ENCODE measurements at places on chromosomes 3 and 15.

- peak; percentile 81 for DNase-seq
Measured at GRCh38 chr3:194070634-194071409, 65.1 kb upstream of the HES1 start.

DNA sequence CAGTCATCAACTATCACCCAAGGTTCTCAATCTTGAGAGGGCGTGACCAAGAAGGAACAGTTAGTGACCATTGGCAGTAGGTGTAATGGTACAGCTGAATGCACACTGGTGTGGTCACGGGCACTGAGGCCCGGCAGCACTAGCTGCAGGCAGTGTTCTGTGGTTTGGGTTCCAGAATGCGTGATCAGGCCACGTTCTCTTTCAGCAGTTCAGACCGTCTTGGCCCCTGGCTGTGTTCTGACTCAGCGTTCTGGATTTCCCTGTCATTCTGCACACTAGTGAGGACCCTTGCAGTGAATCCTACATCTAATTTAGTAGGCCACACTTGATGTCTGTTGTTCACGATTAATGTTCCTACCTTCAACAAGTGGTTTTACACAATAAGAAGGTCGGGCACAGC lies 220.5 kb upstream of the SLCO3A1 start:
- DNase-seq, result no peak

DNA sequence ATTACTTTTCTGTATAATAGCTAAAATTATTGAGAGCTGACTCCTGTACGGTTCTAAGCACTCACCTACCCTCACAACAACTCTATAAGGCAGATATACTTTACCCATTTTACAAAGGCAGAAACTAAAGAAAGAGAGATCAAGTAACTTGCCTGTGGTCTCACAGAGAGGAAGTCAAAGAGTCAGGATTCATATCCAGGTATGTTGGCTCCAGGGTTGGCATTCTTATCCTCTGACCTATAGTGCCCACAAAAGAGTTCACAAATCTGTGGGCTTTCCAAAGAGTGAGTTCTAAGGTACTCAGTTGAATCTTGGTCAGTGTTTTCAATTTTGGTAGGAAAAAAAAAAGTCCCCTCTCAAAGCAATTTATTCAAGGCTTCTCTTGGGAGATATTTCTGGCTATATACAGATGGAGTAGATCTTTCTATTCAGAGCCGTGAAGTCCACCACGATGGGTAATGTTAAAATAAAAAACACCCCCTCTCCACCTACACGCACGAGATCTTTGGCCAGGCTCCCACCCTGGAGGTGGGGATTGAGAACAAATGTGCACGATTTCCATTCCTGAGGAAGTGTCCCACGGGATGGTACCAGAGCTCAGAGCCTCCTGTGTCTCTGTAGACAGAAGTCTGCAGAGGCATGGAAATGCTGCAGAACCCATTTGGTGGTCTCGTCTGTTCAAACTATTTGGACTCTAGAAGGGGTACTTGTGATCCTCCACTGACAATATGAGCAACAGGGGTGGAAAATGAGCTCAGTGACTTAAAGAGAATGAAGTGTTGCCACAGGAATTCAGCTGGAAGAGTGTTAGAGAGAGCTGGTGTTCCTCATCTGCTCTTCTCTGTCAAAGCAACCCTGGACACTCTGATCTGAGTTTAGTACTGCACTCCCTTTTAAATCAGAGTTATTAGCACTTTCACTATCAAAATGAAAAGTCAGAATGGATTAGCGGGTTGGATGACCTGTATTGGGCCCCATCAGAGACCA lies 212.1 kb upstream of the EIF1B start:
- DNase-seq, result no peak

- no peak for DNase-seq
Measured at GRCh38 chr3:8052659-8053058, 449.0 kb upstream of the LMCD1 start.

- no peak for DNase-seq
Measured at GRCh38 chr3:156691920-156692319, 17.5 kb downstream of the TIPARP start.

DNA sequence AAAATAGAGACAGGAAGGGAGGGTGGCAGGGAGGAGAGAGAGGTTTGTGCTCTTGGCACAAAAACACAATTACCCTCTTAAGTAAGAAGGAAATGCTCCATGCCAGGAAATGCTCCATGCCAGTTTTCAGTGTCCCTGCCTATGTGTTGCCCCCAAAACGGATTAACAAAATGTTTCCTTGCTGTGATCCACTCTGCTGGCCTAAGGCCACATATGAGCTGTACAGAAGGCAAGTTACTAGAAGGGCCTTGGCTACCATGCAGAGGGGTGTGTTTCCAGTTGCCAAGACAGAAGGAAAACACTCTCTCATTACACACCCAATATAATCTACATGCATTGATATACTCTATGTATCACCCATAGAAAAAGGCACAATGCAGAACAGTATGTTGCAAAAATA lies 98.2 kb upstream of the PTPRG start:
- no peak for DNase-seq

GRCh38 chr3:72317491-72317890 lies 530.8 kb downstream of the SHQ1 start:
- no peak for DNase-seq

- DNase-seq, result no peak
Measured at GRCh38 chr3:72062017-72062416, 277.1 kb upstream of the PROK2 start.

DNA sequence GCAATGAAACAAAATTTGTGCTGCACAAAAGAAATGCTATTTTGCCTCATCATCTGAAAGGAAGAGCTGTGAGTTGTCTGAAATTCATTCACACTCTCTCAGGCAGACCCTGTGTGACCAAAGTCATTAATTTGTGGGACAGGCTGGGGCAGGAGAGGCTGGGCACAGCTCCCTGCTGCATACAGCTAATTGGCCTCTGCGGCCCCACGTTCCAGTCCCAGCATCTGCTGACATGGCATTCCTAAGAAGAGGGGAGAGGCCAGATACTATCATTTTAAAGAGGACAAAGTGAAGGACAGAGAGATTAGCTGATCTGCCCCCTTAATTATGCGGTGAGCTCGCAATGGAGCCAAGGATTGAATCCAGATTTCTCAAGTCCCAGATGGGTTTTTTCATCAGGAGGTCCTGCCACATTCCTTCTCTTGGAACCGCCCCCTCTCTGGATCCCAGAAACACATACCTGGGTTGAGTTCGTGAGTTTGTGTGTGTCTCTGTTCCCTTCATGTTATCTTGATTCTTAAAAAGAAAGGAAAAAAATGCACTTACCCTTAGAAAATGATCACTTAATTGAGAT lies 25.1 kb downstream of the POLR2M start:
- no peak for DNase-seq

- DNase-seq, result peak; percentile 21
Measured at GRCh38 chr15:38564557-38565286, at the start of gene RASGRP1. Gene RASGRP1 (minus strand): TSS chr15:38564814. CDS start chr15:38564628, 186 bp downstream.

DNA sequence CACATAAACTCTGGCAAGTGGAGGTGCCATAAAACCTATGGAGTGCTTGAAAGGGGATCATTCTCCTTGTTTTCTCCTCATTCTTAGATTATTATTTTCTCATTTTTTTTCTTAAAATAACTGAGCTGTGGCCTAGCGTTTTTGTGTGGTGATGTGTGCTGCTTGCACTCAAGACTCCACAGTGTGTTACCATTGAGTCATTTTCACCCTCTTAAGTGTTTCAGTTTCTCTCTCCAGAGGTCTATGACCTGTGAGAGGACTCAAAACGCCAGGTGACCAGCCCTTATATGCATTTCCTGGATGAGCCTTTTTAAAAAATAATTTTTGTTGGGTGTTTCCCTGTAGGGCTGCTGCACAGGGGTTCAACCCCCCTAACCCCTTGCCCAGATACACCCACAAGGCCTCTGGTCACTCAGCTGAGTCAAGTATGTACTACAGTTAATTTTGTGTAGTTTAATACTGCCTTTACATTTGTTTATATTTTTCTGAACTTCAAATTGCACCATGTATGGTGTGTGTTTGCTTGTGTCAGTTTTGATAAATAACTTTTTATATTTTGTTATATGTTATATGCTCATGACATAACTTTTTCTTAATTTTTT lies 15.4 kb upstream of the BTLA start:
- no peak for DNase-seq

GRCh38 chr3:112109322-112109721 lies 23.1 kb downstream of the C3orf52 start:
- DNase-seq, result peak; percentile 83

GRCh38 chr3:157499342-157499963 lies 3.8 kb downstream of the VEPH1 start:
- DNase-seq, result no peak

- DNase-seq, result no peak
Measured at GRCh38 chr3:117084739-117085270, 375.2 kb downstream of the TUSC7 start.

DNA sequence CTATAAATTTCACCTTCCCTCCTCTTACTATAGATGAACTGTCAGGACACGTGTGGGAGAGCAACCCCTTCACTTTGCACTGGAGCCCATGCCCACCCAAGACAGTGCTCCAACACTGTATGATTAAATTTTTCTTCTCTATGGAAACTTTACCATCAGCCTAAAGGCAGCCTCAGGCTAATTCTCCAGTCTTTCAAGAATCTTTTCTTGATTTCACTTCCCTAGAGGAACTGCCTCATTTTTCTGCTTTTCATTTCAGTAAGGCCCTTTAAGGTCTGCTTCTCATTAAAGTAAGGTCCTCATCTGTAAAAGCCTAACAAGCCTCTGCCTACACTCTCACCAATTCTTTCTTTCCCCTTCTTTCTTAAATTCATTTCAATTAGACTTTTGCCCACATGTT lies 137.3 kb downstream of the KCNMB2 start:
- no peak for DNase-seq

GRCh38 chr15:25060996-25061620 lies 106.3 kb downstream of the SNRPN start:
- no peak for DNase-seq

DNA sequence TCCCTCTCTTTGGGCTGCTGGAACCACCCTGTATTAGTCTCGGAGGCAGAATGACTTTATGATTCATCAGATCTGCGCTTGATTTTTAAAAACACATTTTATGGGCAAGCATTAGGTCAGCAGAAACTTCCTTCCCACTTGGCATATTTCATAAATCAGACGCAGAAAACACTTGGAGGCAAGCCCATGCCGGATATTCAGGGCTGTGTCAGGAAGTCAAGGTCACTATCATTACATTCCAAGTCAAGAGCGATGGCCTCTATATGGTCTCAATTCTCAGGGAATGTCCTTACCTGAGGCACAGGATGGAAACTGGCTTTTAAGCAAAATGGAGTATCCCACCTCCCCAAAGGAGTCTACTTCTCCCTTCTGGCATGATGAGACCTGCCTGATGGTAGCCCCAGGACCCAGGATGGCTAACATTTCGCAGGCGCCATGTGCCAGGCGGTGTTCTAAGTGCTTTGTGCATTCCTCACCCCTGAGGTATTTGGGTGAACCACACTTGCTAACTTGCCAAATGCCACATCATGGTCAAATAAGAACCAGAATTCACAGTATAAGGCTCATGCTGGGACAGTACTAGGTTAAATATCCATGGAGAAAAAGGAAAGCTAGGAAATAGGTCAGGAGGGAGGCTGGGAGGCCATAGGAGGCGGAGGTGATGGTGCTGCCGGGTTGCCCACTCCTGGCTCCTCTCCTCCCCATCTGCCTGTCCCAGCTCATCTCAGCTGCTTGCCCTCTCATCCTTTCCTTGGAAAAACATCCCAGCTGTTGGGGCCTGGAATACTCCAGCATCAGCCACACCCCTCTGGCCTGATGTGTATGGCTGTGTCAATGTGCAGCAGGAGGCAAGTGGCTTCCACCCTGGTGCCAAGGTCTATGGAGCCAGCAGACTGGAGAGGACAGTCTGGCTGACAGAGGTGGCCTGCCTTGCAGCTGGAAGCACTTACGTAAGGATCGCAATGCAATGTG lies 18.8 kb downstream of the BCL2L10 start:
- DNase-seq, result no peak

DNA sequence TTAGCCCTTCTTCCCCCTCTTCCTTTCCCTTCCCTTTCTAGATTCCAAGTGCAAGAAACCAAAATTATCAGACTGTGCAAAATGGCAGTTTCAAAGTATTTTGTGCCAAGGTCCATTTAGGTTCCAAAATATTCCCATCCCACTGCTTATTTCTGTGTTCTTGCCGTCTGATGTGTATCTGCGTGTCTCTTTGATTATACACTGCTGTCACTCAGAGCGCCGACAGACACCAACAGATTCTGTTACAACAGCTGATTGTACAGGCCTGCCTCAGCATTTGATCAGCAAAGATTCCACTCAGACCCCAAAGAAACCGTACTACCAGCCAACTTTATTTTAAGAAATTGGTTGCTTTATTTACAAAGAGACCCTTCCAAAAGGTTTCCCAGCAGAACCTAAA lies 225.6 kb upstream of the SATB1 start:
- DNase-seq, result no peak

DNA sequence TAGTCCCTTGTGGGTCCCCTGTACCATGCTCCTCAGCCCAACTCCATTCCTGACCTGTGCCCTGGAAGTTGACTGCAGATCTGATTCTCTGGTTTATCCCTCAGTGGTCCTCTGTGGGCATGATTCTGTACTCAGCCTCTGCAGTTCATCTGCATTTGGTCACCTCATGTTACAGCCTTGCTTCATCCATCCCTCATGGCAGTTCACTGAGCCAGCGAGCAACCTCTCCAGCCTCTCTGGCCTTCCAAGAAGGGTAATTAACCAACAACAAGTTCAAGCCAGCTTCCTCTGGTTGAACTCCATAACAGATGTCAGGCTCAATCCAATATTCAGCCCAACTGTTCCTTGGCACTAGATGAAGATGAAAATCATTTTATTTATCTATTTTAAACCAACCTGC lies 509.5 kb downstream of the NTRK3 start:
- DNase-seq, result no peak

GRCh38 chr15:98787194-98787593 lies 138.9 kb downstream of the IGF1R start:
- DNase-seq, result no peak

- no peak for DNase-seq
Measured at GRCh38 chr3:100760377-100760776, 51.1 kb downstream of the TFG start.

DNA sequence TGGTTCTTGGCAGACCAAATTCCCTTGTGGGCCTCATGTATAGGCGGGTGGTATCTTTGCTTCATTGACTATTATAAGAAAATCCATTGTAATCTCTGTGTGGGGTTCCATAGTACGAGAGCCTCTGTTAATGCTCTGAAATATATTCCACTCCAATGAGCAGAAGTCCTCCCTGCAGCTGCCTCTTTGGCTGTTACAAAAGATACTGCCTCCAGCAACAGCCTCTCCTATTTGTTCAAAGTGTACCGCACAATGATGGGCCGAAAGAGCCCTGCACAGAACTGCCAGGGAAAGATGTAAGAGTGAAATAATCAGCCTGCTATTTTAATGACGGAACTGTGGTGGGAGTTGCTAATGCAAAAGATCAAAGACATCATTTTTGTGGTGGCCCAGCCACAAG lies 48.9 kb downstream of the GRK7 start:
- DNase-seq, result no peak

DNA sequence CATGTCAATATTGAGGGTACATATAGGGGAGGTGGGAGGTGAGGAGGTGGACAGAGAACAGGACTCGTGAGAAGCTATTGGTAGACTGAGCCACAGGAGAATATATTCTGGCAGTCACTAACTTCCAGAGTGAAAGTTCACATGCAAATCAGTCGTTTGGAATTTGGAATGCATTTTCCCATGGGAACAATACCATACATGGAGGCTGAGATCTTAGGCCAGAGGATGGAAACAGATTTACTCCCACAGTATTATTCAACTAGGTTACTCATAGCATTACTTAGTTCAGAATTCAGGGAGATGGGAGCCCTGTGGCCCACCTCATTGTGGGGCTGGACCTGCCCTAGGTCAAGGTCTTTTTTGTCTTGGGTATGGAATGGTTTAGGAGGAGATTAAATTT lies 36.4 kb upstream of the ABHD2 start:
- no peak for DNase-seq
